Caki2 (cell line): ENCODE measurements at places on chromosomes 11 and 22. TPM values are rescaled to one million over a fixed set of nuclear protein-coding genes. Genes with fewer than 3 reads are reported as not detected.

DNA sequence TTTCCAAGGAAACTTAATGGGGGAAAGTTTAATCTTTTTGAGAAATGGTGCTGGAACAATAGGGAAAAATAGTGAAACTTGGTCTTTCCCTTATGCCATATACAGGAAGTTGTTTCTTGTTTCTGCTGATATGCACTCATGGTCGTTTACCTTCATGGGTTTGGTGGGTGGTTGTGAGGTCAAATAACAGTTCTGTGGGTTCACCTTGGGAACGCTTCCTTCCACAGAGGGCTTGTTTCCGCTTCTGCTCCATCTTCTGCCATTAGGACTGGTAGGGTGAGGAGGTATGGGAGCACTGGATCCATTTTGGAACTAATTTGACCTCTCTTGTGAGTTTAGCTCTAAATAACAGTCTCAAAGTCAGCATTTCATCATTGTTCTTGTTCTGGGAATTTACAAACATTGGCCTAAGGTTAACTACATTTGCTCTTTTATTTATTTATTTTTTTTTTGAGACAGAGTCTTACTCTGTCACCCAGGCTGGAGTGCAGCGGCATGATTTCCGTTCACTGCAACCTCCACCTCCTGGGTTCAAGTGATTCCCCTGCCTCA lies 17.6 kb upstream of the RELA start:
- no peak for DNase-seq

DNA sequence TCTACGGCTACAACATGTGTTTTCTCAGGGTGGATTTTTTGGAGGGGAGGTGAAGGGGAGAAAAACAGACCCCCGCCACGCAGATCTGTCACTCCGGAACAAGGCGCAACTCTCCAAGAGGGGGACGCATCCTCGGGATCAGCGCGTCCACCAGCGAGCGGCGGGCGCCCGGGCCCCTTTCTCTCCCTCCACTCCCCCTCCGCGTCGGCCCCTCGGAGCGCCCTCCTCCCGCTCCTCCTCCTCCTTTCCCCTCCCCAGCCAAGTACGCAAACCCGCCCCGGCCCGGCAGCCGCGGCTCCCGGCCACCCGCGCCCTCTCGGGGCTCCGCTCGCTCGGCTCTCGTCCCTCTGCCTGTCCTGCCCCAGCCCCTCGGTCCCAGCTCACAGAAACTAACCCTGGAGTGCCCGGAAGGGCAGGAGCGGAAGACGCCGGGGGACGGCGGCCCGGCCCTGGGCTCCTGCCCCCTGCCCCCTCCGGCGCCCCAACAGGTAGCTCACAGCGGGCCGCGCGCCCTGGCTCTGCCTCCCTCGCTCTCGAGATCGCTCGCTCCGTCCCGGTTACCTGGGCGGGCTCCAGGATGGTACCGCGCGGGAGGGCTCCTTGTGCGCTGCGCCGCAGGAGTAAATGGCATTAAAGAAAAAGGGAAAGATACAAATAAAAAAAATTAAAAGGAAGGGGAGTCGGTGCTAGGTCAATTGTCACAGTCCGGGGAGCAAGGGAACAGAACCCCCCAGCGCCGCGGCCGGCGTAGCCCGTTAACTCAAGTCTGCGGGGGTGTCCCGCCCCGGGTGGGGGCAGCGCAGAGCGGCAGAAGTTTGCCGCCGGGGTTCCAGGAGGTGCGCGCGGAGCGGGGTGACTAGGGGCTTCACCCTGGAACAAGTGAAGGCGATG lies 131.4 kb upstream of the C11orf58 start:
- DNase-seq: peak; percentile 37

DNA sequence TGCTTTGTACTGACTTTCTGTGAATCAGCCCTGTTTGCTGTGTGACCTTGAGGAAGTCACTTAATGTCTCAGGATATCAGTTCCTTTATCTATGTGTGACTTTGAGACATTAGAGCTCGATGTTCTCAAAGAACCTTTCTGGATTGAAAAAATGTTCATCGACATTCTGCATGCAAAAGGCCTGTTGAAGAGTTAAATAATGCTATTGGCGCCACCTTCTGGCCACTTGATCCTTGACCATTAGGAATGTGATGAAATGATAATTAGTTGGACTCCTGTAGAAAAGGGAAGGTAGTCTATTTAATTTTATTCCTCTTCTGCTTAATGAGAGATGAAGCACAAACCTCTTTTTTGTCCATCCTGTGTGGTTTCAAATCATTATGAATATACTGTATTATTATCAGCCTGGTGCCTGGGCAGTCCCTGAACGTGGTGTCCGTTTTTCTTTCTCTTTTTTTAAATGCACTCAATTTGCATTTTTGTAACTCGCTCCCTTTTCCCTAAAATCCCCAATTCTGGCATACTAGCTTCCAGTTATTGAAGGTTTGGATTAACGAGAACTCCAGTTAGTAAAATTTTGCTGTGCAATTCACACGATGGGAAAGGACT lies 20.7 kb downstream of the ELF5 start:
- peak; percentile 27 for DNase-seq

DNA sequence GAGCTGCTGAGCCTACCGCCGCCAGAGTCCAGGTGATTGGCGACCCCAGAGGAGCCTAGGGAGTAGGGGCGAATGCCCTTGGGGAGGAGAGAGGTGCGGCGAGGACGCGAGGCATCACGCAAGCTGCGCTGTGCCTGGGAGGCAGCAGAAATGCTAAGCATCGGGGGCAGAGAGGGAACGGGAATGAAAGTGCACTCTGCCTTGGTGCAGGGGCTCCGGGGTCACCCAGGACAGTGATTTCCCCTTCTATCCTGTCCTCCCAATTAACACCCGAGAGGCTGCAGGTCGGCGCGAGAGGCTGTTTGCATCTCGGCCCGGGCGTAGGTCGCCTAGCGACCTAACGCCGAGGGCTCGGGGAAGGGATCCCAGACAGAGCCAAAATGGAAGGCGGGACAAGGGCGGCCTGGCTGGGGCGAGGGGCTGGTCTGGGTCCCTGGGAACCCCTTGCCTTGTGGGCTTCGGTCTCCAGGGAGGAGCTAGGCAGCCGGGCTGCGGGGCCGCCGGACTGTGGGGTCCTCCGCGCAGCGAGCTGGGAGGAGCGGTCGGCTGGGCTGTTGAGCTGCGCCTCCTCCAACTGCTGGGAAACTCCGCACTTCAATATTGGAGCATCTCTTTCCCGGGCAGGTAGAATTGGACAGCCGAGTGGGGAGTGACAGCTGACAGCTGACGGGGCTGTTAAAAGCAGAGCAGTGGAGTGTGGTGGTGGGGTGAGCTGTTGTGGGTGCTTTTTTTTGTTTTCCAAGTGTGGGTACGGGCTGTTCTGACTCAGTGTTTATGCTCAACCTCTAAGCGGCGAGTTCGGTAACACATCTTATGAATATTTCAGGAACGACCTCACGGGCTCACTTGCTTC lies 657 bp downstream of the ELMOD1 start:
- DNase-seq: no peak

DNA sequence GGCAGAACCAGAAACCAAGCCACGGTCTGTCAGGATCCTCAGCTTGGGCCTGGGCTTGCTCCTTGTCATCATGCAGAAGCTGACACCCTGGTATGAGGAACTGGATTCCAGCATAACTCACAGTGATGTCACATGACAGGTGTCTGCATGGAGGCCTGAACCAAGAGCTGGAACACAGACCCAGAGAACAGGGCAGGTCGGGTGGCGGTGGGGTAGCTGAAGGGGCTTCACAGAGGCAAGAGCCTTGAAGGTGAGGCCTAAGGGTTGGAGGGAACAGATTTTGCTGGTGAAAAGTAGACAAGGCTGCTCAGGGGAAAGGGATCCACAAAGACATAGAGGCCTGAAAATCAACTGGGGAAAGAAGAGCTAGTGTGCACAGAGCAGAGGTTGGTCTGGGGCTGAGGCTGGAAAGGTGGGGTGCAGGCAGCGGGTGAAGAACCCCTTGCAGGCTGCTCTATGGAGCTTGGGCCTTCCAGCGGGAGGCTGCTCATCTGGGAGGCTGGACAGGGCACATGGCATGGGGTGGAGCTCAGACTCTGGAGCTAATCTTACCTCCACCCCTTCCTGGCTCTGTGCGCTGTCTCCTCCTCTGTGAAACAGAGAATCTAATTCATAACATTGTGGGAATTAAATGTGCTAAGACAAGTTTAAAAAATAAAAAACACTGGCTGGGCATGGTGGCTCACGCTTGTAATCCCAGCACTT lies 18.4 kb upstream of the RPS3 start:
- DNase-seq: peak; percentile 40

- DNase-seq: no peak
These were observed 79.5 kb downstream of the PIWIL3 start for GRCh38 chr22:24695060-24695459.

DNA sequence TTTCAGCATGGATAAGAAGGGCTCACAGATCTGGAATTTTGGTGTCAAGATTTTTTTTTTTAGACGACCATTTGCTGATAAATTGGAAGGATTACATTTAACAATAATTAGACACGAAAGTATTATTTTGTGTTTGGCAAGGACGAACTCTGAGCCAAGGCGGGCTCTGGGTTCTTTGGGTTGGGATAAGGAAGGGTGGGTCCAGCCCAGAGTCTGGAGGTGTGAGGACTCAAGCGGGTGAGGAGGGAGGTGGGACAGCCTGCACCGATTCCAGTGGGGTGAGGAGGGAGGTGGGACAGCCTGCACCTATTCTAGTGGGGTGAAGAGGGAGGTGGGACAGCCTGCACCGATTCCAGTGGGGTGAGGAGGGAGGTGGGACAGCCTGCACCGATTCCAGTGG lies 4.1 kb downstream of the B3GAT1 start:
- DNase-seq: no peak

- DNase-seq: no peak
These were observed 27.8 kb downstream of the LIMK2 start for GRCh38 chr22:31239771-31240370.

DNA sequence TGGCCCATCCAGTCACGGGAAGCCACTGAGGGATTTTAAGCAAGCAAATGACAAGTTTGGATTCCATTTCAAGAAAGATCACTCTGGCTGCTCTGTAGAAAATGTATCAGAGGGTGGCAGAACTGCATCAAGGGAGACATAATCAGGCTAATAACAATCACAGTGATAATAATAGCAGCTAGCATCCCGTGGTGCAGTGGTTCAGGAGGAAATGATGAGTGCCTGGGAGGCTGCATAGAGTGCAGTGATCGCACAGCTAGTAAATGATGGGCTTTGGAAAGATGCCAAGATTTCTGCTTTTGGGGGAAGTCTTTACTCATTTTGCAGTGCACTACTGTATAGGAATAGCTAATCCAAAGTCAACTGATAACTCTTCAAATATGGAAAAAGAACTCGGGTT lies 35.8 kb downstream of the TNRC6B start:
- DNase-seq: no peak

GRCh38 chr22:22479999-22480532 lies 28.5 kb downstream of the ZNF280B start:
- no peak for DNase-seq

GRCh38 chr11:36186340-36187175 lies 102.7 kb downstream of the COMMD9 start:
- DNase-seq: no peak

DNA sequence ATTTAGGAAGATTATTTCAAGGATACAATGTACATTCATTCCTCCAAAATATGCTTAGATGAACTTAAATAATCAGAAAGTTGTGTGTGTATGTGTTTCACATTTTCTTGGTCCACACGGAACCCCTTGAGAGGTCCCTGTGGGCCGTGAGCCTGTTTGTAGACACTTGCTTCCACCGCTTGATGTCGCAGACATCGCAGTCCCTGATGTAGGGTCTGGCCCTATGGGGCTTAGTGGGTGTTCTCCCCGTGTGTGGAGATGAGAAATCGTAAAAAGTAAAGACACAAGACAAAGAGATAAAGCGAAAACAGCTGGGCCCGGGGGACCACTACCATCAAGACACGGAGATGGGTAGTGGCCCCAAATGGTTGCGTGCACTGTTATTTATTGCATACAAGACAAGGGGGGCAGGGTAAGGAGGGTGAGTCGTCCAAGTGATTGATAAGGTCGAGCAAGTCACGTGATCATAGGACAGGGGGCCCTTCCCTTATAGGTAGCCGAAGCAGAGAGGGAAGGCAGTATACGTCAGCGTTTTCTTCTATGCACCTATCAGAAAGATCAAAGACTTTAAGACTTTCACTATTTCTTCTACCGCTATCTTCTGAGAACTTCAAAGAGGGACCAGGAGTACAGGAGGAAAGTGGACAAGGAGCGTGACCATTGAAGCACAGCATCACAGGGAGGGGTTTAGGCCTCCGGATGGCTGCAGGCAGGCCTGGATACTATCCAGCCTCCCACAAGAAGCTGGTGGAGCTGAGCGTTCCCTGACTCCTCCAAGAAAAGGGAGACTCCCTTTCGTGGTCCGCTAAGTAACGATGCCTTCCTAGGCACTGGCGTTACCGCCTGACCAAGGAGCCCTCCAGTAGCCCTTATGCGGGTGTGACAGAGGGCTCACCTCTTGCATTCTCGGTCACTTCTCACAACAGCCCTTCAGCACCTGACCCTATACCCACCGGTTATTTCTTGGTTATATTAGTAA lies 1.2 kb upstream of the APOBEC3C start:
- peak; percentile 67 for DNase-seq

- DNase-seq: no peak
These were observed 148.8 kb downstream of the DBX1 start for GRCh38 chr11:20011307-20011951.

GRCh38 chr22:22182990-22183264 lies 61.7 kb upstream of the VPREB1 start:
- no peak for DNase-seq

GRCh38 chr11:16867097-16867496 lies 128.7 kb downstream of the C11orf58 start:
- DNase-seq: no peak

DNA sequence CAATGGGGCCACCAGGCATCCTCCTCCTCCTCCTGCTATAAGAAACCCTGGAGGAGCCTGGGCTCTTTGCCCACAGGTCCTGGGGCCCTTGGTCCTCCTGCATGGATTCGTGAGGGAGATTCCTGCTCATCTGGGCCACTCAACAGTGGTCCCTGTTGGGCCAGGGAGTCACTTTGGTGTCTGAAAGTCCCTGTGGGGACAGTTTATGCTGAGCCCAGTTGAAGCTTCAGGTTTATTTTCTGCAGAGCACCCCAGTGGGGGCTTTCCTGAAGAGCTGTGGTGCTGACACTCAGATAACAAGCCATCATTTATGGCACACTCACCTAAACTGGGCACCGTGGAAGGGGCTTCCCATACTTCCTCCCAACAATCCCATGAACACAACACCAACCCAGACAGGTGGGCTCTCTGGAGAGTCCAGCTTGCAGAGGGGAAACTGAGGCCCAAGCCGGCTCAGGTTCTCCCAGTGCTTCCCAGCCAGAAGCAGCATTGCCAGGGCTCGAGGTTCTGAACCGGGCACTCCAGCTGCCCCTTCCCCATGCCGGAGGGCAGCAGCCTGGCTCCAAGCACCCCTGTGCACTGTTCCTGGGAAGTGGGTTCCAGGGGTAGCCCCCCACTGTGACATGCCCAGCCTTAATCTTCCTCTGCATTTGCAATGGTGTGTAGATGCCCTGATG lies 91.3 kb downstream of the MYEOV start:
- DNase-seq: no peak

GRCh38 chr11:36300650-36301049 lies 4.6 kb downstream of the PRR5L start:
- DNase-seq: no peak

The CEP126 gene
- total RNA-seq: 0.46 and 0.54 TPM in 2 replicates

The SCGB1A1 gene
- total RNA-seq: not detected in 2 replicates

The BTBD18 gene
- not detected in 2 replicates for total RNA-seq

The ROBO3 gene
- total RNA-seq: 14.7 and 15.2 TPM in 2 replicates

The RAB38 gene
- 12.7 and 21.2 TPM in 2 replicates for total RNA-seq

The OR8D4 gene
- total RNA-seq: not detected in 2 replicates
